ENCODE measurements at places on chromosomes 6 and 20.

DNA sequence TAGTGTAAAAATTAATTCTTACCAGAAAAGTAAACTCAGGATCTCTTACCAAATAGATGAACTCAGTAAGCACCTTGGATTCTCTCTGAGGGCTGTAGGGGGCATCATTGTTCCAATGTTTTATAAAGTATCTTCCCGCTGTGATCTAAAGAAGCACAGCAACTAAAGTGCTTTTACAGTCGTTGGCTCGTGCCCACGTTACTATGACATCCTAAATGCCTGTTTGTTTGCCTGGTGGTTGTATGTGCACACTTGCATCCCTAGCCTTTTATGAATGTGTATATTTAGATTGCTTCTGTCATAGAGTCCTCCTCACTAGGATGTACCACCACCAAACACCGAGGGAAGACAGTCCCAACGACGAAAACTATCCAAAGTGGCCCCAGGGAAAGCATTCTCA is 34.5 kb downstream of the SLX4IP start:
- no peak for DNase-seq

GRCh38 chr20:16293590-16293989 is 279.7 kb downstream of the KIF16B start:
- no peak for DNase-seq

DNA sequence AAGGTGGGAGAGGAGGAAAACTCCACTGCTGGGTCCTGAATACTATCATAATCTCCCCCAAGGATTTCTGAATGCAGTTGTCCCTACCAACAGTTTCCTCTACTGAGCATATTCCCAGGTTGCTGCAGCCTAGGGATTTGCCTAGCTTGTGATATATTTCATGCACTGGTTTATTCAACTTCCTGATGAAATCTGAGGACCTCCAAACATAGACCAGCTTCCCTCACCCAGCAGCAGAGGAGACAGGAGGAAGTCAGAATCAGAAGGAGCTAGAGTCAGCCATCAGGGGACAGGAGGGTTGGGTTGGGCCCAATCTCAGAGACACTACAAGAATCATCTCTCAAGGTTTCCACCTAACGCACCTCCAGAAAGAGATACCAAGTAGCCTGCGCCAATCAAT is 138.4 kb upstream of the TOP1 start:
- no peak for DNase-seq

DNA sequence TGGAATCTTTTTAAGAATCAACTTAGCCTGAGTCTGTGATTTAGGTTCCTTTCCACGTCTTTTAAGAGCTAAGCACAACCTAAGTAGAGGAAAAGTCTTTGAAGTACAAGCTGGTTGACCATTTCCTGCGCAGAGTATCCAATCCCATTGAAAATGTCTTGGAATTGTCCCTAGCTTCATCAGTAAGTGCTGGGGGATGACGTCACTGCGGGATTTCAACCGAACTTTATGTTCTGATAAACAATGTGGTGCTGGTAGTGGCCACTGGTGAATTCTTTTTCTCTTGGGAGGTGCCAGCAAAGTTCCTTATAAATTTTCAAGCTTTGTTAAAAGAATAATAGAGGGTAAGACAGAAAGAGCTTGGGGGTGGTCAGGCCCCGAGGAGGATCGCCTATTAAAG is 69.2 kb downstream of the PDE7B start:
- no peak for DNase-seq

DNA sequence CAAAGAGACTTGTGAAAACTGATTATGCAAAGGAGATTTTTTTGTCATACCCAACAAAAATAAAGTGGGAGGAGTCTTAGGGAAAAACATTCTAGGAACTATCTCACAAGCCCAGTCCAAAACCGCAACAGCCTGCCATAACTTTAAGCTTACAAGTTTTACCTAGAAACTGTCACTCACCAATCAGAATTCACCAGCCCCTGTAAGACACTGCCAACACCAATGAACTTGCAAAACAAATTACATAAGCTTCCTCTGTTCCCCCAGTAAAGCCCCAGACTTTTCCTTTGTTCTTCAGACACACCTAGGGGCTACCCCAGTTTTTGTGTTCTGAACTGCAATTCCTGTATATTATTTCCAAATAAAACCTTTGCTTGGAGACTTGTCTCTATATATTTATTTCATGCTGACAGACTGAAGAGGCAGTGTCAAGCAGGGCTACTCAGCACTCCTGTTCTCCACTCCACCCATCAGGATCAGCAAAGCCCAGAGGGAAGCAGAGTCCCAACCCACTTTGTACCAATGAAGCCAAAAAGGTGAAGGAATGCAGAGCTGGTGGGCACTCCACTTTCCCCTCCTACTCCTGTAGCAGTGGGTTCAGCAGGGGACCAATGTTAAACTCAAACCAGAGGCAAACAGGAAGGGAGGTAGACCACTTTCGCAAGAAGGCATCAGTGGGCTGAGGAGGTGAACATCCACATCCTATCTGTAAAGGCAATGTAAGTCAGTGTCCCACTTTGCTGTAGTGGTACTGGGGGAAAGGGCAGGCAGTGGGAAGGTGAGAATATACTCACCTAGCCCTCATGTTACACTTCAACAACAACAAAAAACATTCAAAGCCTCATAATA is 142.5 kb upstream of the RUNX2 start:
- DNase-seq: no peak

DNA sequence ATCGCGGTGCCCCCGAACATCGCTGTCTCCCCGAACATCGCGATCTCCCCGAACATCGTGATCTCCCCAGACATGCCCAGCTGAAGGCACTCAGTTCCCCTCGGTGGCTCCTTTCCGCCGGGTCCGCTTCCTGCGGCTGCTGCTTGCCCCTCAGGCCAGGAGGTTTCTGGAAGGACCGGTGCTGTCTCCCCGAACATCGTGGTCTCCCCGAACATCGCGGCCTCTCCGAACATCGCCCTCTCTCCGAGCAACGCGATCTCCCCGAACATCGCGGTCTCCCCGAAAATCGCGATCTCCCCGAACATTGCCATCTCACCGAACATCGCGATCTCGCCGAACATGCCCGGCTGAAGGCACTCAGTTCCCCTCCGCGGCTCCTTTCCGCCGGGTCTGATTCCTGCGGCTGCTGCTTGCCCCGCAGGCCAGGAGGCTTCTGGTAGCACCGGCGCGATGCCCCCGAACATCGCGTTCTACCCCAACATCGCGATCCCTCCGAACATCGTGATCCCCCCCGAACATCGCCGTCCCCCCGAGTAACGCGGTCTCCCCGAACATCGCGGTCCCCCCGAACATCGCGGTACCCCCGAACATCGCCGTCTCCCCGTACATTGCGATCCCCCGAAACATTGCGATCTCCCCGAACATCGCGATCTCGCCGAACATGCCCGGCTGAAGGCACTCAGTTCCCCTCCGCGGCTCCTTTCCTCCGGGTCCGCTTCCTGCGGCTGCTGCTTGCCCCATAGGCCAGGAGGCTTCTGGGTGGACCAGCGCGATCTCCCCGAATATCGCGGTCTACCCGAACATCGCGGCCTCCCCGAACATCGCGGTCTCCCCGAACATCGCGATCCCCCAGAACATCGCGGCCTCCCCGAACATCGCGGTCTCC is 808 bp downstream of the ULBP1 start:
- DNase-seq: no peak

- DNase-seq: no peak
Observed at GRCh38 chr6:142773324-142773723, 171.7 kb downstream of the HIVEP2 start.

- no peak for DNase-seq
Observed at GRCh38 chr6:100228437-100228833, 234.4 kb upstream of the MCHR2 start.

DNA sequence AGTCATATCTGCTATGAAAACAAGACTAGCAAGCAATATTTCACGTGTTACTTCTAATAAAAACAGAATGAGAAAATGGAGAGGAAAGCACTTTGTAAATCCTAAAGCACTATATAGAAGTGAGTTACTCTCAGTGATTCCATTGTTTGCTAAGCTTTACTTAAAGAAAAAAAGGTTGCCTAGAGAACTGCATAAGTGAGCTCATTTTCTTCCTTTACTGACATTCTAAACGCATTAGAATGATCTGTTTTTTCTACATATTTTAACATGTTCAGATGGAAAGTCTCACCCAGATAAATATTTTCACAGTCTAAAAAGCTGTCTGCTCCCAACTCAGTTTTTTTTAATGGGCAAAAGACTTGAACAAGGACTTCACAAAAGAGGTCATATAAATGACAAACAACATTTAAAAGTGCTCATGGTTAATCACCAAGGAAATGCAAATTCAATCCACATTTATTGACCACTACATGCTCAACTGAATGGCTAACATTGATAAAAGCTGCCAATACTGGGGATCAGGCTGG is 52.9 kb upstream of the AKAP12 start:
- no peak for DNase-seq

DNA sequence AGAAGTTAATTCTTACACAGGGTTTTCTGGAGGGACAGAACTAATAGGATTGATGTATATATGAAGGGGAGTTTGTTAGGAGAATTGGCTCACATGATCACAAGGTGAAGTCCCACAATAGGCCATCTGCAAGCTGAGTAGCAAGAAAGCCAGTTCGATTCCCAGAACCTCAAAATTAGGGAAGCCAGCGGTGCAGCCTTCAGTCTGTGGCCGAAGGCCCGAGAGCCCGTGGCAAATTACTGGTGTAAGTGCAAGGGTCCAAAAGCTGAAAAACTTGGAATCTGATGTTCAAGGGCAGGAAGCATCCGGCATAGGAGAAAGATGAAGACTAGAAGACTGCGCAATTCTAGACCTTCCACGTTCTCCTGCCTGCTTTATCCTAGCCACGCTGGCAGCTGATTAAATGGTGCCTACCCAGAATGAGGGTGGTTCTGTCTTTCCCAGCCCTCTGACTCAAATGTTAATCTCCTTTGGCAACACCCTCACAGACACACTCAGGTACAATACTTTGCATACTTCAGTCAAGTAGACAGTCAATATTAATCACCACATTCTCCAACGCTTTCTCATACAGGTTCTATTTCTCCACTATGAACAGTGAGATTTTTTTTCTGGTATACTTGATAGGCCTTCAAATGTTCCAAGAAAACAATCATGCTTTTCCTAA is 357.0 kb downstream of the LAMA2 start:
- DNase-seq: no peak

DNA sequence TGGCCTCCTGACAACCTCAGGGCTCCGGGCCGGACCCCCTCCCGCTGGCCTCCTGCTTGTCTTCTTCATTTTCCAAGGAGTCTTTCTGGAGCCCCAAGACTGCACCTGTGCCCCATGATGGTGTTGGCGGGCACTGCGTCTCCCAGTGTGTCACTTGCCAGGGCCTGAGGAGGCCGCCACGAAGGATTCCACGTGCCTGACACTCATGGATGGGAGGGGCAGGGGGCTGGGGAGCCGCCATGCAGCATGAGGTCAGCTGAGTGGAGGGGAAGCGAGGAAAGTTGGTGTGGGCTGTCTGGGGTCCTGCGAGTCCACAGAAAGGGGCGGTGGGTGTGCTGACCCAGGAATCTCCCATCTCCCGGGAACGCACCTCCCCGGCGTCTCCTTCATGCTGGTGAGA is 165.7 kb downstream of the SMOC2 start:
- no peak for DNase-seq

DNA sequence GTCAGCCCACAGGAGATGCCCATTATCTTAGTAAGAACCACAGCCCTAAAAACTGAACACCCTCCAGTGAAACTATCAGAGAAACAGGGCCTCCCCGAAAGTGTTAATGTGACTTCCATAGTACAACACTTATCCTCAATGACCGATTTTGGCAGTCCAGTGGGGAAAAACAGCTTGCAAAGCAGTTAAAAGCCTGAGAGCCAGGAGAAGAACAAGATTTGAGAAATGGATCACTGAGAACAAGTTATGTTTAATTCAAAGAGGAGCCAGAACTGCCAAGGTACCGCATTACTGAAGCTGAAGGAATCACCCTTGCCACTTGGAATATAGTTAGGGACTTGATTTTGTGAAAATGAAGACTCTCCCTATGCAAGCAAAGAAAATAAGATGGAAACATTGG is 236.9 kb downstream of the QKI start:
- DNase-seq: no peak

DNA sequence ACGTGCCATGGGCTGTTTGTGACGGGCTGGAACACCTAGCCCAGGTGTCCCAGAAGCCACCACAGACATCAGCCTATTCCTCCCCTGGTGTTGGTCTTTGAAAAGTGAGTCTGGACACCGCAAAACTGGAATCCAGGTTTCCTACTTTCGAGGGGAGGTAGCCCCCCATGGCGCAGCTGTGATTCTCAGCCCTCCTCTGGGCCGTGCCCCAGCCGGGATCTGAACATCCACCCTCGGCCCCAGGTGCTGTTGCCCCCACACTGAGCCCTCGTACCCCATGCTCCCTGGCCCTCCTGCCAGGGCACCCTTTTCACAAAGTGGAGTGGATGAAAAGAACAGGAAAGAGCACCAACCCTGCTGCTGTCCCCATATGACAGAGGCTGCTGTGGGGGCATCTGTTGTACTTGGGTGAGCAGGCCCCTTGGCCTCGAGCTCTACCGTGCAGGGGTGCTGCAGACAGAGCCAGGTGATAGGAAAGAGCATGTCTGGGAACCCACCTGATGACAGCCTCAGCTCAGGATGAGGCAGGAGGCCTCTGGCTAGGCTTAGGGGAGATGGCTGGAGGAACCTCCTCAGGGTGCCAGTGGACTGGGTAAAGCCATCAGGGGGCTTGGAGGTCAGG is 18.8 kb upstream of the MAS1L start:
- DNase-seq: no peak

DNA sequence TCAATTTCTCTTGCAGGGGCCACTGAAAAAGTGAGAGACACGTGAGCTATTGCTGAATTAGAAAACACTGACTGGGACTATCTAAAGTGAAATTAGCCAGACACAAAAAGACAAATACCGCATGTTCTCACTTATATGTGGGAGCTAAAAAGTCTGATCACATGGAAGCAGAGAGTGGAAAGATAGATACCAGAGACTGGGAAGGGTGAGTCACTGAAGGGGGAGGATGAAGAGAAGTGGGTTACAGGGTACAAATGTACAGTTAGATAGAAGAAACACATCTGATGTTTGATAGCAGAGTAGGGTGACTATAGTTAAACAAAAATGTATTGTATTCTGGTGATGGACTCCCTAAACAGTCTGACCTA is 13.4 kb downstream of the CST3 start:
- DNase-seq: no peak

DNA sequence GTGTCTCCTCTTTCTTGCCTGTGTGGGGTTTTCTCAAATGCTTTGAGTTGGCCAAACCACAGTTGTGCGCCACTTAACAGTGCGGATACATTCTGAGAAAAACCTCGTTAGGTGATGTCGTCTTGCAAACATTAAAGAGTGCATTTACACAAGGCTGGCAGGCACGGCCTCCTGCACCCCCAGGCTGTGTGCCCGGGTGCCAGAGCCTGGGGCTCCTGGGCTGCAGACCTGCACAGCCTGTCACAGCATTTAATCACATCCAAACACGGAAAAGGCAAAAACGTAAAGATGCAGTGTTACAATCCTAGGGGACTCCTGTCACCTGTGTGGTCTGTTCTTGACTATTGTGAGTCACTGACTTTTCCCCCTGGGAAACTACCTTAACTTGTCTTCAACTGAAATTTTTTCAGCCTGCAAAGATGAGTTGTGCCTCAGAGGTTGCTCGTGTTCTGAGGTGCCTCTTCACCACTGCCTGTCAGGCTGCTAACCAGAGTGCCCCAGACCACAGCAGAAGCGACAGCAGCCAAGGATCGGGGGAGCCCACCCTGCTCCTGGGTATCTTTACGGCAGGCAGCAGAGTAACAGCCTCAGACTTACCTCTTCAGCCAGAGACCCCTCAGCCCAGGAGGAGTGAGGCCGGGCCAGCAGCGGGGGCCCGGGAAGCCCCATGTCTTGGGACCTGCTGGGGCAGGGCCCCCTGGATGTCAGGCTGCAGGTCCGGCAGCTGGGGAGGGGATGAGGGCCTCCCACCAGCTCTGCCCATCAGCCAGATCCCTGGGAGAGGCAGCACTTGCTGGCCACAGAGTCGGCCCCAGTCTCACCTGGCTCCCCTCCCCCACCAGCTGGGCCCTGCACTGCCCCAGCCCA is 683 bp upstream of the C20orf204 start:
- DNase-seq: no peak

Data from stimulated activated CD4-positive, alpha-beta T cell treated with anti-CD3 and anti-CD28 coated beads, Interleukin-1b, Interleukin-23, amount 100 ng/mL, for 1 hour (primary cell).